IPS DF 19.7 (cell line): ENCODE measurements at places on chromosomes 7 and 10.
A peak's percentile ranks its signal among the peaks of the same experiment; 100 is the strongest.

GRCh38 chr7:144384071-144384470, 19.4 kb downstream of the NOBOX start:
- no peak for DNase-seq

DNA sequence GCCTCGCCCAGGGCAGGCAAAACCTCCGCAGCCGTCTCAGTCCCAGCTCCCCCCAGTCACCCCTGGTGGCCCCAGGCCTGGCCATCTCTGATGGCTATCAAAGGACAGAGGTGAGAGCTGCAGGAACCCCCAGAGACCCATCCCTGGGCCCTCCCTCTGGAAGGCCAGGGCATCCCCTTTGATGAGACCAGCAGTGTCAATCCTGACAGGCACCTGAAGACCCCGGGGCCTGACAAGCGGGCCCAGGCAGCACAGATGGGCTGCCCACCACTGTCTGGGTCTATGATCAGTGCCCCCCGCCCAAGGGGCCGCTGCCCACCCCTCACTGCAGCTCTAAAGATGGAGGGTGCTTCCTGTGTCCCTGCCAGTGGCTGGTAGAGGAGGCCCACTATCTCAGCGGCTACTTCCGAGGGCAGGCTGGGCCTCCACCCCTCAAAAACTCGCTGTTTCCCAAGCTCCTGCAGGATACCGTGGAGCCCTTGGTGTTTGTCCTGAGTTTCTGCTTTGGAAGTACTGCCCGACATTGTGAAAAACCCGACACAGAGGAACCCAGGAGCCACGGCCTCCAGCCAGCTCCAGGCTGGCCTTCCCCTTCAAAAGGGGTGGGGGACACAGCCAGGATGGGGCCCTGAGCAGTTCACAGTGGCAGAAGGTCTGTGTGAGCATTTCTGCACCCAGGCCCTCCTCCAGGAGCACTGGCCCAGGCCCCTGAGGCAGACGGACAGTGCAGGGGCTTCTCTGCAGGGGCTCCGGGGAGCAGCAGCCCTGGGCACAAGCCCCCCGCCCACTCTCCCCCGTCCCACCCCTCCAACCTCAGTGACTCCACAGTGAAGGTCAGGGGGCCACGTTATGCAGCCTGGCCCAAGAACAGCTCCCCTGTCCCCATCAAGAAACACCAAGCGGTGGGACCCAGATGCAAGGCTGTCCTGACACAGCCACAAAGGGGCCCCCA, 99.2 kb downstream of the PDGFA start:
- DNase-seq: no peak

DNA sequence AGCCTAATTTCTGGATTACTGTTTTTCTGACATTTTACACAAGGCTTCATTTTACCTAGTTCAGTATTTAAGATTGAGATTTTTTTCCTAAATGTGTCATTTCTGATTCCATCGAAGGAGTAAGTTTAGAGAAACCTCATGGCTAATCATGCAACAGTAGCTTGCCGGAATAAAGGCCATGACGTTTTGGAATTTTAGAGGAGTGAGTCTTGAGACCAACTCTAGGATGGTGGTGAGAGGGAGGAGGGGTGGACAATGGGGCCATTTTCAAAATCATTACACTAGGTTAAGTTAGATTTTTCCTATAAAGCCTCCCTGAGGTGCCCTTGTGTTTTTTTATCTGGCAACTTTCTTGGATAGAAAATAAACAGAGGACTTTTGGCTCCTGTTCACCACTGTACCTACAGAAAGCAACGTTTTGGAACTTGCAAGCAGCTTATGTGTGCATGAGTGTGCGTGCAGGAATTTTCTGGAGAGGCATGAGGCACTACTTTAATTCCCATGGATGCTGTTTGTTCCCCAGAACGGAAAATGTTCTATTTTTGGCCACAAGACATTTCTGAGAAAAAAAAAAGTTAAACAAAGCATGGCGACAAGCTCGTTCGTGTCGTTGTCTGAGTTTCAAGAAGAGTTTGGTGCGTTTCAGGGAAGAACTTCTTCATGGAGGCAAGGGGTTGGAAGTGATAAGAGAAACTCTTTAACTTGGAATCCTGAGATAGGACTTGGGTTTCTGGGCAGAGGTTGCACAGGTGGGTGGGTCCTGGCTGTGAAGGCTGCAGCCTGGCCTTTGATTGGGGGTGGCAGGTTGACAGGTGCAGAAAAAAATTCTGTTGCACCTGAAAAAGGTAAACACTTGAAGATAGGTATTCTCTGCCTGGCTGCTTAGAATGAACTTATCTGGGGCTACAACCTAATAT, 178.1 kb downstream of the PTEN start:
- DNase-seq: no peak

DNA sequence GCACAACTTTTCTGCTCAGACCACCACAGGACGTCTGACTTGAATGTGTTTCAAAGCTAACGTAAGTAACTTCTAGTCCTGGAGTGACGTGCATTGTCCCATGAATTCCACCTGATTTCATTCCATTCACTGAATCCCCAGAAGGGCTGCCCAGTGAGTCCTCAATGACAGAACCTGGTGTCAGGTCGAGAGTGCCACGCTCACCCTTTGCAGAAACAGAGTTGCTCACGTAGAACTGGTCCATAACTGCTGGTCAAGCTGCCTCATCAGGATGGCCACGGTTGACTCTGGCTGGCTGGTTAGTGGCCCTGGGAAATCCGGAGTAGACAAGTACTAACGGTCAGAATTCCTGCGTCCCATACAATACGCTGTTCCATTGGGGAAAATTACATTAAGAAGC, 50.6 kb upstream of the UBE3C start:
- no peak for DNase-seq

DNA sequence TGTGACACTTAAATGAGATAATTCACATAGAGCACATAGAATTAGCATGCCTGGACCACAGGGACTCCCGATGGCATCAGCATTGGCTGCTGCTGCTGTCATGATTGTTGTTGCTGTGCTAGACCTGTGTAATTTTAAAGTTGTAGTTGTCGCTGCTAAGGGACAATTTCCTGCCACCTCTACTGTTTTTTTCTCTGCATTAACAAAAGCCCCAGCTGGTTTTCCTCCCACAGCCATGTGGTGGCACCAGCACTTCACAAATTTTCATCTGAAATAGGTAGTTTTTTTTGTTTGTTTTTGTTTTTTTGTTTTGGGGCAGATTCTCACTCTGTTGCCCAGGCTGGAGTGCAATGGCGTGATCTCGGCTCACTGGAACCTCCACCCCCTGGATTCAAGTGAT, 25.4 kb upstream of the PRXL2A start:
- DNase-seq: no peak

DNA sequence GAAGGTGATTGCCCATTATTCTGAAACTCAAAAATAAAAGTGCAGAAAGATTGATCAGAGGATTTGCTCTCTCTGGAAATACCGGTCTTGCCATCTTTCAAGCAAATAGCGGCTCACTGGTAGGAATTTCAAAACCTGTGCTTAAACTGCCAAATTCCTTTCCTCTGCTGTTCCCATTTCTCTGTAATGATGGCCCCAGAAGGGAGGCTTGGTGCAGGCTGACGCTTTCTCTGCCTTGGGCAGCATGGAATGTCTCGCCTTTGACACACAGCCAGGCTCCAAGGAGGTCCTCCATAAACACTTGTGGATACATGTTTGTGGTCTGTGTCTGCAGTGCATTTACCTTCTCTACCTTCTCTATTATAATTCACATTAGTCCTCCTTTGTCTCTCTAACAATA, 146.8 kb downstream of the HIBADH start:
- no peak for DNase-seq

- no peak for DNase-seq
These were observed 201.6 kb upstream of the KIAA1217 start for GRCh38 chr10:24007359-24007758.

DNA sequence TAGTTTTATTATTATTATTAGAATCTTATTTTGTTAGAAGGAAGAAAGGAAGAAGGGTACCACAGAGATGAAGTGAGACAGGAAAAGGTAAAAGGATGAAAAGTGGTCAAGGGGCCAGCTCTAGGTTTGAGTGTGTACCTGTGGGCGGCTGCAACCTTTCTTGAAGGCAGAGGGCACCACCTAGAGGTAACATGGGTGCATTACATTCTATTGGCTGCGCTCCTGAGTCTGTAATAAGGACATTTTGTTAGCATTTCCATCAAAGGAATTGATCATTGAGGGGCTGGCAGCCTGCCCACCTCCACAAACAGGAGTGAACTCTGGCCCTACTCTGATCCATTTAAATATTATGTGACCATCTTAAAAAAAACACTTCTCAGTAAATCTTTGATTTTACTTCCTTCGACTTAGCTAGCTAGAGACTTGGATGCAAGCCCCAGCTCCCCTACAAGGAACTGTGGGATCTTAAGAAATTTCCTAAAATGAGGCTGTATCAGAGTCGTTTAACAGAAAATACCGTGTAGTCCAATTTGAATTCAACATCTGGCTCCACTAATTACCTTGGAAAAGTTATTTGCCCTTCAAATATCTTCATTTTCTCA, 610.4 kb downstream of the IPMK start:
- peak; percentile 23 for DNase-seq

GRCh38 chr10:14603534-14604102, 171.1 kb downstream of the FAM107B start:
- DNase-seq: no peak

DNA sequence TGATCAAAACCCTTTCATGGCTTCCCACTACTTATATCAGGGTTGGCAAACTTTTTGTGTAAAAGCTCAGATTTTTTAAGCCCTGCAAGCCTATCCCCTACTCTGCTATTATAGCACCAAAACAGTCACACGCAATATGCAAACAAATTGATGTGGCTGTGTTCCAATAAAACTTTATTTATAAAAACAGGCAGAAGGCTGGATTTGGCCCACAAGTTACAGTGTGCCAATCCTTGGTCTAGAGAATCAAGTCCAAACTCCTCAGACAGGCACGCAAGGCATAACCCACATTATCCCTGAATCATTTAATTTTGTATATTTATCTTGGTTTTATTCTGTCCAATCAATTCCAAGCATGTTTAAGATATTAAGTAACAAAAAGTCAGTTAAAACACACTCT, 71.9 kb downstream of the SGMS1 start:
- DNase-seq: no peak

DNA sequence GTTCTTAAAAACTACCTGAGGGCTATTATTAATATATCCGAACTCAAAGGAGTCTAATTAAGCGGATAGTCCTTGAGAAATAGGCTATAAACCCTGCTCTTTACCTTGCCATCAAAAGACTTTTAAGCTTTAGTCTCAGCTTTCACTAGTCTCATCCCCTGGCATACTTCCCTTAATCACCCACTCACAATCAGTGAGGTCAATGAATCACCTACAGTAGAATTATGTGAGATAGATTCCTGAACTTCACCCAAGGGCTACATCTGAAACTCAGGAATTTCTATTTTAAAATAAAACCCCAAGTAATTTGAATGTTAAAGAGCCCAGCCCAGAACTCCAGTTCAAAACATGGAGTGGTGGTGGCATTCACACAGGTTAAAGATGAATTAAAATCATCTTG, 108.7 kb downstream of the ETV1 start:
- DNase-seq: no peak

DNA sequence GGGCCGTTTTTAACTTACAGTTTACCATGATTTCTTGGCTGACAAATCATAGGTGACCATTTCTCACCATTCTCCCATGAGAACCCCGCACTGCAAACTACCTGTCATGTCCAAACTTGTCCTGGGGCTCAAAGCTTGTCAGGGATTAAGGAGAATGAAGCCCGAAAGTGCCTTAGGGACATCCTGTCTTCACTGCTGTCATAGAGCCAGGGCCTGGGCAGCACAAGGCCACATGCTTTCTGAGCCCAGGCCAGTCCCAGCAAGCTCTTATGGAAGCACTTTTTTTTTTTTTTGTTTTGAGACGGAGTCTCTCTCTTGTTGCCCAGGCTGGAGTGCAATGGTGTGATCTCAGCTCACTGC, 33.9 kb downstream of the CCM2 start:
- no peak for DNase-seq

DNA sequence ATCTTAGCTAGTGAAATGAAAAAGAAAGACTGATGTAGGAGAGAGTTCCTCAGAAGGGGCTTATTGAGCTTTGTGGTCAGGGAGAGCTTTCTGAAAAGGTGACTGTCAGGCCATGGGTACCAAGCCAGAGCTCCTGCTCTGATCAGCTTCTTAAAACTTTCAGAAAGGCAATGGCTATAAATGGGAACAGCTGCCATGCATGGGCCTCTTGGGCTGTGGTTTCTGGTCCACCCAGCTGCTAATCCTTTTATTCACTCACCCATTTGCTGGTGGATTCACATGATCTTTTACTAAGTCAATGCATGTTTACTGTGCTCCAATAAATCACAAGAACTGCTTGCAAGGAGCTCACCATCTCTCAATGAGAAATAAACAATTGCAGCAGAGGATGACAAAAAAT, 60.1 kb upstream of the ZPBP start:
- no peak for DNase-seq

GRCh38 chr7:102447311-102447710, 13.9 kb downstream of the ORAI2 start:
- DNase-seq: no peak

DNA sequence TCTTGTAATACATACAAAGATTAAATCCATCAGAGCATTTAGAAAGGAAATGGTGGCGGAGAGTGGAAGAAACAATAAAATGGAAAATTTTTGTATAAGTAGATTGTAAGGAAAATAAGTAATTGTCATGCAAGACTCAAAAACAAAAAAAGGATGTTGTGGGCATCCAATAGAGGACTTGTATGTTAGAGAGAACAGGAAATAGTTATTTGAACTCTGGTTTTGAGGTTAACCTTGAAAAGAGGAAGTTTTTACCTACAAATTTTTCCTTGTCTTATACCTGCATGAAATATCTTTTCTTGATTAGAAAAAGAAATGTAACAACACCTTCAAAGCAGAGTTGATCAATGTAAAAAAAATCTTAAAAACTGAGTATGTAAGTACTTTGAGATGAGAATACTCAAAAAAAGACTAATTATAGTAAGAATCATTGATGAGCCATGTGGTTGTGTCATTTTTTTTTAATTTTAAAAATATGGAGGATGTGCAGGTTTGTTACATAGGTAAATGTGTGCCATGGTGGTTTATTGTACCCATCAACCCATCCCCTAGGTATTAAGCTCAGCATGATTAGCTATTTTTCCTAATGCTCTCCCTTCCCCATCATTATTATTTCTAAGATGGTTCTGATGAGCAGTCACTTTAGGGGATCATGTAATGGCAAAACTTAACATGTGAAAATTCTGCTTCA, 11.9 kb downstream of the TMEM106B start:
- no peak for DNase-seq

DNA sequence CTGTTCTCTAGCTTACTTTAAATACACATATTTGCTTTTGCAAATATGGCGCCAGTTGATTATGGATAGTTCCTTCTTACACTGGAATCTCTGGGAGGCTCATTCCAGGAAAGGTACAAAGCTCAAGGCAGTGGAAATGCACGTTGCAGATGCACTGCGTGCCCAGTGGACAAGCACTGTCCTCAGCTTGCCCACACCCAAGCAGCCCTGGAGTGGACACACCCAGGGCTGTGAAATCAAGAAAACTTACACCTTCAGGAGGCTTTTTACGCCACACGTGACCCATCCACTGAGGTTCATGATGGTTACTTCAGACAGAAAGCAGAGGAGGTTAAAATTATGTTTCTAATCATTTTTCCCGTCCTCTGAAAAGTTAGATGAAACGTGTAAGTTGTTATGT, 248.5 kb downstream of the VTI1A start:
- no peak for DNase-seq
